HT1080 (cell line): ENCODE measurements at places on chromosomes 12 and 14. TPM values are rescaled to one million over a fixed set of nuclear protein-coding genes. Genes with fewer than 3 reads are reported as not detected.
A peak's percentile ranks its signal among the peaks of the same experiment; 100 is the strongest.

Gene ADCY6
- total RNA-seq = 14.5 and 15.6 TPM in 2 replicates

Gene ZNF664
- total RNA-seq = 46.8 and 55.4 TPM in 2 replicates

Gene GRIP1
- 0.37 and 1.5 TPM in 2 replicates for total RNA-seq

Gene P2RX2
- not detected in 2 replicates for total RNA-seq

Gene LYZ
- 0.76 TPM in 1 of 2 replicates, not detected in the other for total RNA-seq

Gene MMP19
- total RNA-seq = 0.37 and 0.58 TPM in 2 replicates

Gene RGS6
- total RNA-seq = not detected in 2 replicates

Gene ERC1
- 11.1 and 17.9 TPM in 2 replicates for total RNA-seq

Gene FBLN5
- total RNA-seq = 0.47 and 0.67 TPM in 2 replicates

Gene CLECL1
- not detected in 2 replicates for total RNA-seq

Gene C12orf56
- total RNA-seq = not detected in 2 replicates

Gene OTUB2
- total RNA-seq = 2.8 TPM in 2 replicates

Gene NEUROD4
- not detected in 2 replicates for total RNA-seq

Gene JAG2
- 0.47 and 0.48 TPM in 2 replicates for total RNA-seq

GRCh38 chr14:104898195-104898558, 26.5 kb upstream of the PLD4 start:
- DNase-seq = no peak

GRCh38 chr12:16325426-16325825, 22.0 kb upstream of the MGST1 start:
- DNase-seq = no peak

- no peak for DNase-seq
Measured at GRCh38 chr12:96438330-96438729, 38.1 kb upstream of the CDK17 start.

- DNase-seq = no peak
Measured at GRCh38 chr12:117188961-117189724, 1.1 kb downstream of the FBXO21 start.

DNA sequence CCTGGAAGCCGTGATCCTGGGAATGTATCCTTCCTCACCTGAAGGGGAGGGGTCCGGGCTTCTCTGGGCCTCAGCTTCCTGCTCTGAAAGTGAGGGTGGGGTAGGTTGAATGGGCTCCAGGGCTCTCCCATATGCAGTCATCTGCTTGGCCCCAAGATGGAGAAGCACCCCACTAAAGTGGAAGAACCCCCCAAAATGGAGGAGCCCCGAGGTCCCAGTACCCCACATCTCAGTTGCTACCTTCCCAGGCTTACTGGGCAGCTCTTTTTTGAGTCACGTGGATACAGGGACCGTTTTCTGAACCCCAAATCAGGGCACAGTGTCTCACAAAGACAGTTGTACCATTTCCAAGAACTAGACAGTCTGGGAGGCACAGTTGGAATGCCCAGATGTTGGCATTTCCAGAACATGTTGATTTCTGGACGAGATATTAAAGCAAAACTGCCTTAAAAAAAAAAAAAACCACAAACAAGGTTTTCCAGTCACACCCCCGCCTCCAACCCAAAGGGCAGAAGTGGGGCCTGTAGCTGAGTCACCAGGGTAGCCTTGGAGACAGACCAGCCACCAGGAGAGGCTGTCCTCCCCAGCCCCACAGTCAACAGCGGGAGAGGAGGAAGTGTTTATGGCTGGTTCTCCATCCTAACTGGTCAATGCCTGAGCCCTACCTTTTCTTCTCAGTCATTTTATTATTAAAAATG, 12.1 kb downstream of the VASH1 start:
- DNase-seq = peak; percentile 76

DNA sequence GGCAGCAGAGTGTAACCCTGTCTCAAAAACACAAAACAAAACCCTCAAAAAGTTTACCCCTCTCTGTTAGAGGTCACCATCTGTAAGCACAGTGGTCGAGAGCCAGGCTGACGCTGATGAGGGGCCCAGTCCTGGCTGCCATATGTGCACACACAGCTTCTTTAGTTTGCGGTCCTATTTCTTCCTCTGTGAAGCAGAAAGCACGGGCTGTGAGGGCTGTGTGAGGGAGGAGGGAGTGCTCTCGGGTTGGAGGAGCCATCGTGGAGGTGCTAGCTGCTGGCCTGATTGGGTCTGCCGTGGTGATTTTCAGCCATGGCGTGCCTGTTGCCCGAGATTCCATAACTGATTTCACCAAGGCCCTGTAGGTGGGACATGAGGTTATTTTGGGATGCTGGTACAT, 3.5 kb downstream of the ULK1 start:
- no peak for DNase-seq

- DNase-seq = no peak
Measured at GRCh38 chr12:79016181-79016580, 151.6 kb downstream of the SYT1 start.

DNA sequence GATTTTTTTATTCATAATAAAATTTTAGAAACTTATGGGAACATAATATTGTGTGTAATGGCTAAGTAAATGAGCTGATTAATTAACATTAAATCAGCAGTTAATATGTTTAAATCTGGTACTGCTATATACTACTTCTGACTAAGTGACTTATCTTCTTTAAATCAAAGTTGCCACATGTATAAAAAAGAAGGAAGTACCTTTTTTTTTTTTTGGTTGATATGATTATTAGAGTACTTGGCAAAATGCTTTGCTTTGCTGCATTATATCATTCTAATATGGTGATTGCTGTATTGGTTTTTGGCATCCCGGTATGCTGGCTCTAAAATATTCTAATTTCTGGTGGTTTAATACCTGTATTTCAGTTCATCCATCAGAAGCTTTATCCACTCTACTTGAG, 319.1 kb upstream of the RGS6 start:
- DNase-seq = no peak

- peak; percentile 53 for DNase-seq
Measured at GRCh38 chr12:50425589-50426258, 25.0 kb downstream of the LARP4 start.

DNA sequence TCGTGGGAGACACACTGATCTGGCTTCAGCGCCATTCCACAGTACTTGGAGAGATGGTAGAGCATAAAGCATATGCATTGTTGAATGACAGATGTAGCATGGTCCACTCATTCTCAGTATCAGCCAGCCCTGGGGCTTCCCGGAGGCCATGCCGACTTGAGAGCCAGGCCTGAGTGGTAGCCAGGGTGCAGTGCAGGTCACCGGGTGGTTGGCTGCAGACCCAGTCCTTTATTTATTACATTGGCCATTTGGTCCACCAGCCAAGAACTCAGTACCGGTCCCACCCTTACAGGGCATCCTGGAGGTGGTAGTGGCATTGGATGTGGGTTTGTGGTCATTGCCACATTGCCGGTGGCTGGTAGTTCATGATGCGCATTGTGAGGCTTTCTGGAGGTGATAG, 121.6 kb upstream of the RTL1 start:
- DNase-seq = no peak

DNA sequence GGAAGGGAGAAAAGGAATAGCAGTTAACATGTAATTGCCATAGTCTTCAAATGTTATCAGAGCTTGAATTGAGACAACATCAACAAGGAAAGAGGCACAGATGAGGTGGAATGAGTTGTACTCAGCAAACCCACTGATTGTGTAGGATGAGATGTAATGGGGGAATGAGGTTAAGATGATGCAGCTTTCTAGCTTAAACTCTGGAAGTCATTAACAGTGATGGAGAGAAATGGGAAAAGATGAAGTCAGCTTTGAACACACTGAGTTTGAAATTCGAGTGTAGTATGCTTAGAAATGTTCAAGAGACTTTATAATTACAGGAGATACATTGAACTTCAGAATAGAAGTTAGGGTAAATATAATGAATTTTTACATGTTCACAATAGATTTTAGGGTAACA, 106.9 kb downstream of the PRKD1 start:
- no peak for DNase-seq

DNA sequence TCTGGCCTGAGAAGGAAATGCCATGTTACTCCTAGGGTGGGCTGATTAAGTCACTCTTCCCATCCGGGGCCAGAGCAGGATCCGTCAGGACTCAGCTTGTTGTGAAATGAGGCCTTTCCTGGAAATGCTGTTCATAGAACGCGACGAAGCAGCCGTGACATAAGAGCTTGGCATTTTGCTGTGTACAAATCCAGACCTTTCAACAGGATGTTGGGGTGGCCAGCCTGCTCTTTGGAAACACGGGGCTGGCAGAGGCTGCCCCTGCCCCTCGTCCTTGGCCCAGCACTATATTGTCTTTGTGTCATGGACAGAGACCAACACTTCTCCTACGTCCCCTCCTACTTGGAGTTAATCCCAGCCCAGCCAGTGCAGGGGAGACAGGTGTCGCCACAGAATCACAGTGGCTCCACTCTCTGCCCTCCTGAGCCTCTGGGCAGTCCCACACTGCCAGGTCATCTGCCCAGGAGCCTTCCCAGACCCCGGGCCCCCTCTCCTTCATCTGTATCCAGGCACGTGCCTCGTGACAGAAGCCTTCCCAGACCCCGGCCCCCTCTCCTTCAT, 18.6 kb upstream of the EIF5 start:
- no peak for DNase-seq

- DNase-seq = no peak
Measured at GRCh38 chr12:8989413-8989812, at the start of gene KLRG1. Gene KLRG1, plus strand, starts transcription at chr12:8989546. Its CDS starts 90 bp downstream, at chr12:8989636.

GRCh38 chr12:124428792-124429281, 133.9 kb downstream of the RFLNA start:
- DNase-seq = no peak

- no peak for DNase-seq
Measured at GRCh38 chr14:63709589-63709988, 18.3 kb downstream of the SGPP1 start.

- no peak for DNase-seq
Measured at GRCh38 chr12:82605115-82605514, 81.6 kb upstream of the TMTC2 start.

DNA sequence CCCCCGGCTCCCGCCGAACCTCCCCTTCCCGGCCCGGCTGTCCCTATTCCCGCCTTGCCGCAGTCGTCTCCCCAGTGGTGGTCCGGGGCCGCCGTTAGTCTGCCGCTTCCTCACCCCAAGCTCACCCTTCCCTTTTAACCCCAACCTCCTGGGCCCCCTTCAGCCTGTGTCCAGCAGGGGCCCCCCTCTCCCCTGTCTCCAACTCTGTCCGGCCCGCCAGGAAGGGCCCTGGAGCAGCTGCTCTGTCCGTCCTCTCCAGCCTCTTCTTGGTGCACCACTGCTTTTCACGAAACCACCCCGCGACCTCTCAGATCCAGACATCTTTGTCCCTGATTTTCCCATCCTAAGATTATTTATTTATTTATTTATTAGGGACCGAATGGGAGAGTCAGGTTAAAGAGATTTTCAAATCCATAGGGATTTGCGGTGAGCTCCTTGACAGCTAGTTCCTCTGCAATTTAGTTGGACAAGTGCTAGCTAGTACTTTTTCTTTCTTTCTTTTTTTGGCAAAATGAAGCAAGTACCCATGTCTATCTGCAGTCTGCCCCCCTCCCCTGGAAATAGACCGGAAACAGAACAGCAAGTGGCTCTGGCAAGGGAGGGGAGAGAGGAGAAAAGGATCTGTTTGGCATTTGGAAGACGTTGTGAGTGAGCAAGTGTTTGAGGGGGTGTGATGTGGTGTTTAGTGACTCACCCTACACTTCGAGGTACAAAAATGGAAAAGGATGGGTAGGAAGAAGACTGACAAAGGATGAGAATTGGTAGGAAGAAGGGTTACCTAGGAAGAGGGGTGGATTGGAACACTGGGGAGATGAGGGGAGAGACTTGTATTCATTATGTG, 632 bp downstream of the UBR7 start:
- DNase-seq = peak; percentile 65

- DNase-seq = no peak
Measured at GRCh38 chr12:128459067-128459466, 192.1 kb downstream of the TMEM132C start.

- DNase-seq = peak; percentile 41
Measured at GRCh38 chr12:8697120-8697475, 693 bp upstream of the RIMKLB start.

- no peak for DNase-seq
Measured at GRCh38 chr14:59374048-59374447, 91.1 kb downstream of the GPR135 start.

DNA sequence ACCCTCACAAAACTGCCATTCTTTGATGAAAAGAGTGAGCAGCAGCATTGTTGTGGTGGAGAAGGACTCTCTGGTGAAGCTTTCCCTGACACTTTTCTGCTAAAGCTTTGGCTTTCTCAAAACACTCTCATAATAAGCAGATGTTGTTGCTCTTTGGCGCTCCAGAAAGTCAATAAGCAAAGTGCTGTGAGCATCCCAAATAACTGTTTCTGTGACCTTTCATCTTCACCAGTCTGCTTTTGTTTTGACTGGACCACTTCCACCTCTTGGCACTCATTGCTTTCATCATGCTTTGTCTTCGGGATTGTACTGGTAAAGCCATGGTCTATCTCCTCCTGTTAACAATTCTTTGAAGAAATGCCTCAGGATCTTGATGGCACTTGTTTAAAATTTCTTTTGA, 424.7 kb upstream of the TMPO start:
- no peak for DNase-seq

- no peak for DNase-seq
Measured at GRCh38 chr12:123696646-123697045, 15.5 kb upstream of the ATP6V0A2 start.

DNA sequence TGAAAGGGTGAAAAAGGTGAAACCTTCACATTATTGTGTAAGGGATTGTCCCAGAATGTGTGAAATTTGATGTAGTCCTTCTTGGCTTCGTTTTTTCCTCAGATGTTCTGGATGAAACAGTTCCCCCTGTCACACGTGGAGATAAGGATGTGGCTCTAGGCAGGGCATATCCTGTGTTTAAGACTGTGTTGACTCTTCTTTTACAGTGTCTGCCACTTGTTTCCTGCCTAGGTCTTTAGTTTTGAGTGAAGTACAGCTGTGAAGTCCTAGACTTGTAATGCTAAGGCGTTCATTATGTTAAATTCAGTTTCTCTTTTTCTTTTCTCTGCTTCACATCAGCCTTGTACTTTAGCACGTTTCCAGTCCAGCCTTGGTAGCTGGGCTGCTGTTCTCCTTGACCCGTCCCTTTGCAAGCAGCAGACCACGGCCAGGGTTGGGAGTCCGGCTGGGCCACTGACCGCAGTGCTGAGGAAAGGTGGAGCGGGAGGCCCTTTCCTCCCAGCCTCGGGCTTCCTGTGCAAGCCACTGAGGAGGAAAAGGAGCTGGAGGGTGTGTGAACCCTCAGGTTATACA, 59.1 kb downstream of the RASSF3 start:
- peak; percentile 71 for DNase-seq

DNA sequence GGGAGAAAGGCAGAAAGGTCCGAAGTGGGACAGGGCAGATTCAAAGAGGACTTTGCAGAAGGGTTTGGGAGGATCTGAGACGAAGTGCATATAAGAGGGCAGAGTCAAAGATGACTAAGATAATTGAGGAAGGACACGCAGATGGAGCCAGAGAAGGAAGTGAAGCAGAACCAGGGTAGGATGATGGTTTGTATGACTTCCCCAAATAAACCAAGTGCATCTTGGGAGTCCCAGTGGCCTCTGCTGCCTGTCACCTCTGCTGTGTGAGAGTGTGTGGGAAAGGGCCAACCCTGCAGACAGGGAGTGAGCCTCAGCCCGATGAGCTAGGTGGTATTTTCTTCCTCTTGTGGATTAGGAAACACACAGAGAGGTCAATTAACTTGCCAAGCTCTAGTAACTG, 36.8 kb downstream of the FLVCR2 start:
- DNase-seq = no peak

- DNase-seq = no peak
Measured at GRCh38 chr14:93712079-93712837, 76.0 kb downstream of the PRIMA1 start.
